Mesendoderm (in vitro differentiated cells): ENCODE measurements at places on chromosomes 12 and 14.

DNA sequence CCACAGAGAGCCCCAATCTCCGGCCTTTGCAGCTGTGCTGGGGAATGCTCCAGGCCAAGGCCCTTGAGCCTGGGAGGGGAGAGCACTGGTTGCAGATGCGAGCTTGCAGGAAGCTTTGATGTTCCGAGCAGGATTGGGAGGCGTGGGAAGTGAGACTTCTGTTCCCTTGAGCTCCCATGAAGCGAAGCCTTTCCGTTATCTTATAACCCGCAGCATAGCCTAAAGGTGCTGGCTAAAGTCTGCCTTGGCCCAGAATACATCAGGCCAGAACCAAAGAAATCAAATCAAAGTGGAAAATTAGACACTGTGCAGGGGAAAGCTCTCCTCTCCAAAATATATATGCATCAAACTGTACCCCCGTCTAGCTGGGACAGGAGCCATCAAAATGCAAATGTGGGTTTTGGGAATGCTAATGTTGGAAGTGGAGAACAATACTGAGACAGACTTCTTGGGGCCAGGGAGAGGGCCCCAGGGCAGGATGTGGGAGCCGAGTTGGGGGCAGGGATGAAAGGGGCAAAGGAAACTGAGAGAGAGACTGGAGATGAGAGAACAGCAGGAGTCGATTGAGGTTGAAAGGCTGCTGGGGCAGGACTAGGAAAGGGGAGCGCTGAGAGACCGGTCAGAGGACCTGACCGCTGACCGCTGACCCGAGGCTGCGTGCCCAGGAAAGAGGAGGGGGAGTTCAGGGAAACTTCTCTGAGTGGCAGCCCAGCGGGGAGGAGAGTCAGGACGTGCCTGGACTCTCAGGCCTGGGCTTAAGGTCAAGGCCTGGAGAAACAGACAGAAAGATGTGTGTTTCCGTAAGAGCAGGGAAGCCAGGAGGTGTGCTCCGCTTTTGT lies 152.2 kb upstream of the PARP11 start:
- peak; percentile 95 for DNase-seq
- H3K4me1 ChIP-seq = peaks cover 24% of the 10 kb centered on the region
- H3K27ac ChIP-seq = peak overlapping the region; percentile 96
- H3K36me3 ChIP-seq = no peaks in the 10 kb centered on the region

GRCh38 chr12:128078301-128078971 lies 188.5 kb upstream of the TMEM132C start:
- H3K27ac ChIP-seq = no peak overlapping the region
- no peaks in the 10 kb centered on the region for H3K4me1 ChIP-seq
- no peaks in the 10 kb centered on the region for H3K36me3 ChIP-seq
- H3K4me3 ChIP-seq = no peak overlapping the region
- DNase-seq = no peak
- no peaks in the 10 kb centered on the region for H3K27me3 ChIP-seq

GRCh38 chr12:16323638-16324037 lies 23.8 kb upstream of the MGST1 start:
- no peak overlapping the region for H3K4me3 ChIP-seq
- no peaks in the 10 kb centered on the region for H3K4me1 ChIP-seq
- H3K27ac ChIP-seq = no peak overlapping the region
- no peaks in the 10 kb centered on the region for H3K27me3 ChIP-seq

DNA sequence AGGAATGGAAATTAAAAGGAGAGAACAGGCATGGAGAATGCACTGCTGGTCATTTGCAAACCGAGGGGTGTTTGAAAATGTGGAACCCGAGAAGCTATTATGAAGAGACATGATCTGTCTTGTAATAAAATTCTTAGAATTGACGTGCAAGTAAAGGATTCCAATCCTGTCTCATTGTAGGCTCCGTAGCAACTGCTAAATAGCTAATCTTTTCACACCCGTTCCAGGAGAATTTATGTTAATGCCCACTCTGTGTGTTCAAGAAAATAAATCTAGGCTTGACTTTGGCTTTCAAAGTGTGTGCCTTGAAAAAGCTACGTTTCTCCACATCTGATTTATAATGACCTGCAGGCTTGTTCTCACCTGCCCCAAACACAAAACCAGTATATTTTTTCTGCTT lies 380.9 kb downstream of the GLT1D1 start:
- H3K27ac ChIP-seq = no peak overlapping the region
- no peak for DNase-seq
- H3K27me3 ChIP-seq = no peaks in the 10 kb centered on the region
- H3K36me3 ChIP-seq = no peaks in the 10 kb centered on the region
- H3K4me3 ChIP-seq = no peak overlapping the region

GRCh38 chr14:101961746-101962502 lies 2.4 kb upstream of the DYNC1H1 start:
- no peaks in the 10 kb centered on the region for H3K27me3 ChIP-seq
- no peaks in the 10 kb centered on the region for H3K36me3 ChIP-seq
- H3K4me3 ChIP-seq = no peak overlapping the region
- DNase-seq = no peak
- H3K27ac ChIP-seq = no peak overlapping the region

DNA sequence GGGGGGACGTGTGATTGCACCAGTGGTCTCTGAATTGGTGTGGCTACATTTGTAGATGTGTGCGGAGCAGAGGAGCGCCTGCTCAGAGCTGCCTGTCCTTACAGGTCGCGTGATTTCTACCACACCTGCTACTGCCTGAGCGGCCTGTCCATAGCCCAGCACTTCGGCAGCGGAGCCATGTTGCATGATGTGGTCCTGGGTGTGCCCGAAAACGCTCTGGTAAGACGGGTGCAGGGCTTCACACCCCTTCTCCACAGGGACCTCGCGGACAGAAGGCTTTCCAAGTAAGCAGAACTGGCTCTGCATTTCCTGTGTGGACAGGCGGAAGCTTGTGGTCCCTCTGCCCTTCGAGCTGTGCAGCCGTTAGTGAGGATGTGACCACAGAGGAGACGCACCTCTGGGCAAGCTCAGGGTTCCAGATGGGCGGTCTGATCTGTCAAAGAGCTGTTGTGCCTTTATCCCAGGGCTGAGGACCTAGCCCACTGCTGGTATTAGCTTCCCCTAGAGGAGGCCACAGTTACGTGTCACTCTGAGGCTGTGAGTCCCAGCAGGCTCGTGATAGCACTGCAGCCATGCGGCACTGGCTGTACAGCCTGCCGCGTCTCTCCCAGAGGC lies 47.7 kb downstream of the MAX start:
- no peaks in the 10 kb centered on the region for H3K4me1 ChIP-seq
- peak; percentile 34 for DNase-seq
- H3K27ac ChIP-seq = no peak overlapping the region
- no peak overlapping the region for H3K4me3 ChIP-seq

- no peak overlapping the region for H3K4me3 ChIP-seq
- no peak for DNase-seq
- H3K4me1 ChIP-seq = no peaks in the 10 kb centered on the region
- no peaks in the 10 kb centered on the region for H3K27me3 ChIP-seq
- no peaks in the 10 kb centered on the region for H3K36me3 ChIP-seq
Observed at GRCh38 chr12:92628476-92628875, 74.3 kb upstream of the PLEKHG7 start.

- no peaks in the 10 kb centered on the region for H3K36me3 ChIP-seq
- DNase-seq = peak; percentile 81
- peaks cover 3% of the 10 kb centered on the region for H3K4me1 ChIP-seq
- H3K4me3 ChIP-seq = no peak overlapping the region
Observed at GRCh38 chr14:74653386-74654138, 41.5 kb upstream of the LTBP2 start.

DNA sequence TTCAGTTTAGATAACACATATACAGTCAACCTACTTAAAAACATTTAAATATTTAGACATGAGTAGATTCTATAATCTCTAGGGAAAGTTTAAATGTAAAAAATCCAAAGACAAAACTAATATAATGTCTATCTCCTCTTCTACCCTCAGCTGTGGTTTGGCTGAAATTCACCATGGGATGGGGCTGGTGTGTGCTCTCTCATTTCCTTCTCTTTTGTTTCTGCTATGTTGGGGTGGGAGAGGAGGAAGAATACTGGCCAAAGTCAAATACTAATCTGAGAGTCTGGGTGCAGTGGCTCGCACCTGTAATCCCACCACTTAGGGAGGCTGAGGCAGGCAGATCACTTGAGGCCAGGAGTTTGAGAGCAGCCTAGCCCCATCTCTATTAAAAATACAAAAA lies 1673.9 kb upstream of the SEL1L start:
- H3K27me3 ChIP-seq = no peaks in the 10 kb centered on the region
- no peaks in the 10 kb centered on the region for H3K4me1 ChIP-seq
- H3K36me3 ChIP-seq = no peaks in the 10 kb centered on the region
- no peak overlapping the region for H3K27ac ChIP-seq
- no peak overlapping the region for H3K4me3 ChIP-seq

GRCh38 chr12:40693207-40693821 lies 1.1 kb downstream of the CNTN1 start:
- peak overlapping the region; percentile 16 for H3K4me3 ChIP-seq
- no peak overlapping the region for H3K27ac ChIP-seq
- no peaks in the 10 kb centered on the region for H3K36me3 ChIP-seq
- no peaks in the 10 kb centered on the region for H3K4me1 ChIP-seq
- H3K27me3 ChIP-seq = no peaks in the 10 kb centered on the region

DNA sequence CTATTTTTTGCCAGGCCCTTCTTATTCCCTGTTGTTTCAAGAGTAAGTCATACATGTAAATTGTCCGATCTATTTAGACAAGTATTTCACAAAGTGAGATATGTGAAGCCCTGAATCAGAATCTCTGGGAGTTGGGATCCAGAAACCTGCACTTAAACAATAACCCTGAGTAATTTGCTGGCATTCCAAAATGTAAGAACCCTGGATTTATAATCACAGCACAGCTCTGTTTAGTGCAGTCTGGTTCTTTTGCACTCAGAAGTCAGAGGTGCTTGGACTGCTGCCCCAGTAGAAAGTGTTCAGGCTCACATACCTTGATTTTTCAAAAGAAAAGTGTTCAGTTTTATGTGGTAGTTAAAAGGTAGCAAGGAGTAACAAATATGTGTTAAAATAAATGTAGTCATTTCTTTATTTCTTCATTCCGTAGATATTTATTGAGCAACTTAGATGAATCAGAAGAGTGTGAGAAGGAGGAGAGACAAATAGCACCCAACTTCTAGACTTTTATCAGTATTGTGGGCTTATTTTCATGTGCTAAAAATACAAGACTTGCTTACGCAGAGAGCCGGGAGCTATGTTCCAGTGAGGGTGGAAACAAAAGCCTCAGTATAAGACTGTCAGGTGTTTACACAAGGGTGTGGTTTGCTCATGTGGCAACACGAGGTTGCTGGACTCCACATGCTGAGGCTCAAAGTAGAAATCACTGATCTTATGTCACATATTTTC lies 70.1 kb downstream of the SYNE2 start:
- H3K4me1 ChIP-seq = no peaks in the 10 kb centered on the region
- H3K36me3 ChIP-seq = no peaks in the 10 kb centered on the region
- no peak overlapping the region for H3K4me3 ChIP-seq
- no peak for DNase-seq

- H3K4me3 ChIP-seq = no peak overlapping the region
- no peaks in the 10 kb centered on the region for H3K36me3 ChIP-seq
- H3K27ac ChIP-seq = no peak overlapping the region
- no peaks in the 10 kb centered on the region for H3K27me3 ChIP-seq
Observed at GRCh38 chr14:102805371-102805891, 28.2 kb downstream of the TRAF3 start.

- H3K27ac ChIP-seq = no peak overlapping the region
- no peak for DNase-seq
- no peak overlapping the region for H3K4me3 ChIP-seq
- no peaks in the 10 kb centered on the region for H3K36me3 ChIP-seq
Observed at GRCh38 chr12:105357162-105357691, 26.7 kb downstream of the C12orf75 start.

GRCh38 chr14:93962701-93963601 lies 13.4 kb downstream of the ASB2 start:
- DNase-seq = no peak
- H3K36me3 ChIP-seq = no peaks in the 10 kb centered on the region
- H3K27ac ChIP-seq = no peak overlapping the region
- no peak overlapping the region for H3K4me3 ChIP-seq

DNA sequence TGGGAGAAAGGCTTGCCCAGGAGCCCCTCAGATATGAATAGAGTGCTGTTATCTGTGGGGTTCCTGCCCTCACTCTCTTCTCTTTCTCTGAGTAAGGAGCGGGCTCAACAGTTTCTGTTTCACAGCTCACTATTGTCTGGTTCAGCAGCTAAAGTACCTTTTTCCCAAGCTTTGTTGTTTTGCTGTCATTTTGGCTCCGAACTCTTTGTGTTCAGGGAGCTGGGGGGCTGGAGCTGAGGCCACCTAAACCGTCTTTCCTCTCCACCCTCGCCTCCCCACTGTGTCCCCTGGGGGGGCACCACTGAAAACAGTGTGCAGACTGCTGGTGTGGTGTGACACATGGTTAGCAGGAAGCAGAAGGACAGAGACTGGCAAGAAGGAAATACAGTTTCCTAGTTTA lies 51.4 kb downstream of the FBXW8 start:
- no peak for DNase-seq
- H3K4me1 ChIP-seq = no peaks in the 10 kb centered on the region
- H3K4me3 ChIP-seq = no peak overlapping the region
- no peaks in the 10 kb centered on the region for H3K27me3 ChIP-seq

DNA sequence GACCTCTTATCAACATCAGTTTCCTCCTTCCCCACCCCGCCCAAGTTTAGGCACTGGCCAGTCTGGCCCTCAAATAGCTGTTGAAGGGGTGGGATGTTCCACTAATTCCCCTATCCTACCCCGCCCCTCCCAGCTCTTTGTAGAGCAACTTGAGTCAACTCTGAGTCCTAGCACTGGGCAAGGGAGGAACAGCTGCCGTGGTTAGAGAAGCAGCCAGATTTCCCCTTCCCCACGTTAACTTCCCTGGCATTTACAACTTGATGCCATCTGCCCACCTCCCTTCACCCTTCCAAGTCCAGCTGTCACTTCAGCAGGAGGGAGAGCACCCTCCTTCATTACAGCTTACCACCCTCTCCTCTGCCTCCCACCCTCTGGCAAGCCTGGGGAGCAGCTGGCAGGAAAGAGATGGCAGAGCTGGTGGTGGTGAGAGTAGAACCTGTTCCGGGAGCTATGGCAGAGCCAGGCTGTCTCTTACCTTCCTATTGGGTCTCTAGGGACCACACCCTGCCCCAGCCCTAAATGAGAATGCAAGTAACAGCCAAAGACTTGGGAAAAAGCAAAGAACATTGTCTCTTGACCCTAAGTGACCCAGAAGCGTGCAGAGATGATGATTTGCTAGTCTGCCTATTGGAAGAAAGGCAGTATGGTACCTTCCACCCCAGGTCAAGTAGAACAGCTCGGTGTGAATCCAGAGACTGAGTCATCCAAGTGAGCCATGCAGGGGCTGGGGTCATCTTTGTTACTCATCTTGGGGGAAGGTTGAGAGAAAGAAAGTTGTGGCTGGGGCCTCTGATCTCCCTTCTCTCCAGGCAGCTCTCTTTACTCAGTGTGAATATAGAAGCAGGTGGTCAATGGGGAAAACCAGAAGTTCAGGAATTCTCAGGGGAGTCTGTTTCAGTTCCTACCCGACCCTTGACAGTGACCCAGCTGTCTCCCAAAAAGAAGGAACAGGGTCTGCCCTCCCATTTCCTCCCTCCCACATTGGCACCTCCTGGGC lies 1.5 kb downstream of the BLOC1S1 start:
- peak overlapping the region; percentile 29 for H3K27ac ChIP-seq
- DNase-seq = peak; percentile 74
- peaks cover 17% of the 10 kb centered on the region for H3K4me1 ChIP-seq
- no peaks in the 10 kb centered on the region for H3K36me3 ChIP-seq
